ENCODE measurements at places on chromosomes 12 and 14.

DNA sequence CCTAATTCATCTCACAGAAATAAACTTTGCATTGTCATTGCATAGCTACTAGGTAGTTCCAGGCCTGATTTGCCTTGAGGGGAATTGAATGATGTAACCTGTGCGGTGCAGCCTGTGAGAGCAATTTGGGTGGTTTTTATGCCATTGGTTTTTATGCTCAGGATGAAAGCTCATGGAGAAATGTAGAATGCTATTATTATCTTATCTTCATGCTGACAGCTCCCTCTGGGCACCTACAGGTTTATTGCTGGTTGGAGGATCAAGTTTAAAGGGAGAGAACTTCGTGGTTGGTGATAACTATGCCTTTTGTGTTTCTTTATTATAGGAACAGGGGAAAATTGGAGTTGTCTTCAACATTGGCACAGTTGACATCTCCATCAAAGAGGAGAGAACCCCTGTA is 547.9 kb downstream of the DIO2 start:
- no peak for DNase-seq

- DNase-seq = no peak
Measured at GRCh38 chr12:69792533-69792932, 32.5 kb upstream of the MYRFL start.

DNA sequence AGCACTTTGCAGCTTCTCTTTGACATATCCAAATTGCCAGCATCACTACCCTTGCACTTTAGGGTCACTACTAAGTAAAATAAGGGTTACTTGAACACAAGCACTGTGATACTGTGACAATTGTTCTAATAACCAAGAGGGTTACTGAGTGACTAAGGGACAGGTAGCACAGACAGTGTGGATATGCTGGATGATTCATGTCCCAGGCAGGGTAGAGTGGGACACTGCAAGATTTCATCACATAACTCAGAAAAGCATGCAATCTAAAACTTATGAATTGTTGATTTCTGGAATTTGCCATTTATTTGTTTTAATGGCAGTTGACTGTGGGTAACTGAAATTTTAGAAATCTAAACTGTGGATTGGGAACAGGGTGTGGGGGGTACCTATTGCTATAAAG is 218.8 kb downstream of the KITLG start:
- DNase-seq = no peak

DNA sequence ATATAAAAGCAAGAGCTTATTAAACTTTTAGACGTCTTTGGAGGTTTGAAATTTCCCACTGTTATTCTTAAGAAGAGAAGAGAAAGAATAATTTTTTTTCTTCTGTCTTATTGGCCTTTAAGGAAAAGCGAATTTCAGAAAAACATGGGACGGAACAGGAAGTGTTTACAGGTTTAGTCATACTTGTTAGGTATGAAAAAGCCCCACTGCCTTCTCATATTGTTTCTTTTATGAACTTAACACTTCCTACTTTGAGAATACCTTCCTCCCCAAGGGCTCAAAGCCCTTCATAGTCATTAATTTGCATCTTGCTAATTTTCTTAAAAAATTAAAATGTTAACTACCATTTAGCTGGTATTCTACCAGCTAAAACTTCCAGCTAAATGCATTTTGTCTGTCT is 82.0 kb downstream of the ETV6 start:
- DNase-seq = no peak

DNA sequence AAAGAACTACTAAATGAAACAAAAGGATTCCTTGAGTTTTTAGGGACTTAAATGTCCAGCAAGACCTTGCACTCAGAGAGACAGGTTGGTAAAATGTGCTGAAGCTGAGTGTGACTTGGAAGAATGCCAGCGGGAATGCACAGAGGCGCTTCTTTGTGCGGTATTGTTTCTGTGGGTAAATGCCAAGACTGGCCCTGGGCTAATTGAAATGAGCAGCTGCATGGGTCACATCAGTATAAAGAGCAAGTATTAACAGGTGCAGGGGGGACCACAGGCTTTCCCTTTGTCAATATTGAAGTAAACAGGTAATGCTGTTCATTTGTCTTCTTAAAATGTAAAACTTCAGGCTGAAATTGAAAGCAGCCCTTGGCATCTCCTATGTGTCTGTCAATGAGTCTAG is 74.3 kb downstream of the LMO3 start:
- no peak for DNase-seq

- DNase-seq = no peak
Measured at GRCh38 chr12:24066865-24067264, 117.4 kb upstream of the SOX5 start.

DNA sequence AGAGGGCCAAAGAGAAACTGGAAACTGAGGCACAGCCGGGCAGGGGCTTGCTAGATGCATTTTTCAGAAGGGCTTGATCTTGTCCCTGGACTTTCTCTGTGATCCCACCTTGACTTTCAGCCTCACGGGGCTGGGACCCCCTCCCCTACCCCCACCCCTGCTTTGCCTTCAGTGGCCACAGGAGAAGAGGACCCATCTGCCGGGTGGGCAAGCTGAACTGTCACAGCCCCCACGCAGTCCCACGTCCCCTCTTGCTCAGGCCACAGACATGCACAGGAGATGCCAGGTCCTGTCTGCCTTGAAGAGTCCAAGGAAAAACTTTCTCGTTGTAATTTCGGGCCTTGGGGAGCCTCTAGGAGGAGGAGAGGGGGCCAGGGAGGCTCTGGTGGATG is 158.9 kb downstream of the KIF26A start:
- no peak for DNase-seq

GRCh38 chr12:95922231-95922630 is 20.2 kb downstream of the CCDC38 start:
- no peak for DNase-seq

DNA sequence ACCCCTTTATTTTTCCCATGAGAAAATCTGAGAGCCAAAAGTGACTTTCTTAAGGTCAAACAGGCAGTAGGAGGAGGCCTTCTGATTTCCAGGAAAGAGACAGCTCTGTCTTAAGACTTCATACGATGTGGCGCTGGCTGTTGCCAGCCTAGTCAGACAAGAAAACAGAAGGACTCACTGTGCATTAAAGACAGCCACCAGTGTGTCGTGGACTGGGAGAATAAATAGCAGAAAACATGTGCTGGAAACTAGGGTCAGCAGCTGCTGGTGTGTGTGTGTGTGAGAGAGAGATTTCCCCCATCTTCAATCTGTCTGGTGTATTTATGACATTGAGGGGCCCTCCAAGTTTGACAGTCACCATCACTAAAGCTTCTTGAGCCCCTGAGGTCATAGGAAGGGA is 708.6 kb upstream of the TMEM132C start:
- DNase-seq = no peak

DNA sequence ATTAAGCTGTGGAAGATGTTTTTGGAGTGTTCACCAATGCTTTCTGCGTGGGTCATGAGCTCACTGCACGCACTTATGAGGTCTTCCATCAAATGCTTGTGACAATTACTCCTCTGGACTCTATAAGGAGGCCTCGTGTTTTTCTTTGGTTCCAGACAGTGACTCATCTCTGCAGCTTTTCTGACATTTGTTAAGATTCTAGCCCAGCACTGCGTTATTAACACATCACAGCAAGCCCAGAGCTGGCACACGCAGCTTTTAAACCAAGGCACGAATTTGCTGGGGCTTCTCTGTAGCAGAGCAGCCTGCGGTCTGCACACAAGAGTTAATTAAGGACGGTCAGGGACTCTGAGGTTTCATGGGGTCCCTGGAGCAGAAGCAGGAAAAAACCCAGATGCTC is 16.9 kb downstream of the MEG3 start:
- DNase-seq = no peak

GRCh38 chr14:22159099-22159498 is 429.9 kb downstream of the DAD1 start:
- DNase-seq = no peak

DNA sequence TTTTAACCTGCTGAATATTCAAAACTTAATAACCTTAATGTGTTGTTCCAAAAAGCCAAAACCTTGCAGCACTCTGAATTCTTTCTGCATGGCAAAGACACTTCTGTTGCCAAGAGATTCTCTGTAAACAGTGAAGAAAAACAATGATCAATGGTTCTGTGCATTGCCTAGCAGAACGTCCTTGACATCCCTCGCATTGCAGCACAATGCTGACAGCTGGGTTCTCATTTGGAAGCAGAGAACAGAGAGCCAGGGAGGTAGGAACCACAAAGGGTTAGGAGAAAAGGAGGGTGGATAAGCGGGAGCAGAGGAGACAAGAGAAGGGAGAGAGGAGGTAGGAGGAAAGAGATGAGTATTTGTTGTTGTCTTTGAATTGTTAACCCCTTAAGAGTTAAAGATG is 501.1 kb downstream of the NAV3 start:
- no peak for DNase-seq

GRCh38 chr14:64768401-64769095 is 64.3 kb downstream of the PLEKHG3 start:
- DNase-seq = no peak

GRCh38 chr14:50045039-50045711 is 71.2 kb downstream of the VCPKMT start:
- DNase-seq = peak; percentile 48

GRCh38 chr12:23617749-23618148 is 331.7 kb downstream of the SOX5 start:
- DNase-seq = no peak

DNA sequence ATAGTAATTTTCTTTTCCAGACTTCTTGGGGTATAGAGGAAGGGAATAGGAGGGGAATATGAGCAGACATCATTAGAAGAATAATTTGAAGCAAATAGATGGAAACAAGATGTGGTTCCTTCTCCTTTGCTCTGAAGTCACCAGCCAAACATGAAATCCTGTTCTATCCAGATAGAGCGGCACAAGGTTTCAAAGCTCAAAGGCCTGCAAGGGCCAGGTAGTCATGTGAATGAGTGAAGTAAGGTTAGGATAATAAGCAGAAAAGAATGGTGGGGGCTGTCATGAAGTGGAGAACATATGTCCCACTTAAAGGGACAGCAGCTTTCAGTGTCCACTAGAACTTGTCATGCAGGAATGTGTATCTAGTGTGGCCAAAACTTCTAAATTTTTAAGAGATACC is 2.5 kb upstream of the IKZF4 start:
- DNase-seq = no peak

- no peak for DNase-seq
Measured at GRCh38 chr12:84077679-84078078, 834.9 kb downstream of the SLC6A15 start.

GRCh38 chr12:99997806-99998205 is 13.1 kb upstream of the ANKS1B start:
- DNase-seq = no peak

DNA sequence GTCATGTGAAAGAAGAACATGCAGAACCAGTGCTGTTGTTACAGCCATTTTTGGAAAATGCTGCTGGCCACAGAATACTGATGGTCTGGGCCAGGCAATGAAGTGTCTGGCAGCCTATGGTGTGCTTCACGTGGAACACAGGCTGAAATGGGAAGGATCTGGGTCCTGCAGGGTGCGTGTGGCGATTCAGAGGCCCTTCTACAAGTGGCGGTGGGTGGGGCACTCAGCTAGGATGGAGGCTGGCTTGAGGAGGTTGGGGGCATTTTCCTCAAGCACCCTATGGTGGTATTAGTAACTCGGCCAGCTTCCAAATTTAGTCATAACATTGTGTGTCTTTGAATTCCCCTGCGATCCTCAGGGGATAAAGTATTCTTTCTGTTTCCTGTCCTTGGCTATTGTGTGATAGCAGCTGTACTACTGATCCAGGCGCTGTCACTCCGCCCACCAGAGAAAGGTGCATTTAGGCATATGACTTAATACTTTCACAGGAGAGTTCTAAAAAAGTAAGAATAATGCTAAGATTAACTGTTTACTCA is 9.2 kb upstream of the RAD52 start:
- DNase-seq = no peak

GRCh38 chr12:119827760-119828159 is 49.4 kb downstream of the CIT start:
- no peak for DNase-seq

DNA sequence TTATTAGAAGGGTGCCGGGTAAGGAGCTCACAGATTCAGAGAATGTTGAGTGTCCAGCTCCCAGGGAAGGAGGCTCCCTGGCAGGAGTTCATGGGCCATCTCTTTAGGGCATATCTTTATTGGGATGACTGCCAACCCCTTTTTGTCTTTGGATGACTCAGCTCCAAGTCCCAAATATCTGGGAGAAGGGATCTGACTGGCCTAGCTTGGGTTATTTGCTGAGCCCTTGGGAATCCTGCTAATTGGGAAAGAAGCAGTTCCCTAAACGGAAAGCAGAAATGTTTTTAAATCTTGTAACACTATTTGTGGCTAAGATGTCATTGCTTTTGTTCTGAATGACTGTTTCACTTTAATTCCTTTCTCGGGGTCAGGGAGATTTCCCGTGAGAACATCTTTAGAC is 12.6 kb downstream of the DDX55 start:
- no peak for DNase-seq

GRCh38 chr12:18965203-18965602 is 164.3 kb upstream of the PLEKHA5 start:
- no peak for DNase-seq

- DNase-seq = no peak
Measured at GRCh38 chr12:68042212-68042699, 53.0 kb downstream of the IFNG-AS1 start.

- DNase-seq = no peak
Measured at GRCh38 chr12:120996133-120996746, 17.9 kb downstream of the HNF1A start.

- peak; percentile 50 for DNase-seq
Measured at GRCh38 chr12:52052468-52053186, 1.4 kb downstream of the NR4A1 start.

GRCh38 chr14:80395031-80395430 is 183.7 kb upstream of the DIO2 start:
- DNase-seq = no peak

DNA sequence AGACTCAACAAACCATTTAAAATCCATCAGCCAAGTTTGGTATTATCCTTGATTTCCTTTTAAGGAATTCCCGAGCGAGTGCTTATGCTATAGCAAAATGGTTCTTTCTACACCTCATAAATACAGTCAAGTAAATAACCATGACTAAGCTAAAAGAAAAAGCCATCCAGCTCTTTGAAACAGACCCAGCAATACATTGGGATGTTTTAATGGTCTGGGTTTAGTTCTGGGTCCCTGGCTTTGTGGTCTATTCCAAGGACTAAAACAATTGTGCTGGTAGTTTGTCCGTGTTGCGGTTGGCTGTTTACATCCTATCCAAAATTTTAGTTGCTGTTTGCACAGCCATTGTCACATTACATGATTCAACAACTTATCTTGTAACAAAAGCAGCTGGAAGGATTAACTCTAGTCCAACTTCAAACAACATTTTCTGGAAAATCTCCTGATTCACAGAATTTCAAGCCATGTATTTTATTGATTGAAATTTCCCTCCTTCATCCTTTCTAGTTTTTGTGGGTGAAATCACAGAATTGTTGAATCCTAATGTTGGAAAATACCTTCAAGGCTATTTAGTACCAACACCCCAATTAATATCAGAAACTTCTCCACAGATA is 19.6 kb downstream of the KLRB1 start:
- no peak for DNase-seq

GRCh38 chr14:99632410-99633035 is 12.4 kb upstream of the HHIPL1 start:
- no peak for DNase-seq

Data from activated CD4-positive, alpha-beta T cell treated with anti-CD3 and anti-CD28 coated beads for 1 hour (primary cell).